SHP77 treated with DMSO at 0.1 percent for 48 hours (cell line): ENCODE measurements at places on chromosomes 7 and 10.

GRCh38 chr7:107165341-107165740, 3.5 kb upstream of the HBP1 start:
- DNase-seq, result no peak

- DNase-seq, result no peak
Observed at GRCh38 chr10:1102831-1103230, 46.6 kb downstream of the WDR37 start.

DNA sequence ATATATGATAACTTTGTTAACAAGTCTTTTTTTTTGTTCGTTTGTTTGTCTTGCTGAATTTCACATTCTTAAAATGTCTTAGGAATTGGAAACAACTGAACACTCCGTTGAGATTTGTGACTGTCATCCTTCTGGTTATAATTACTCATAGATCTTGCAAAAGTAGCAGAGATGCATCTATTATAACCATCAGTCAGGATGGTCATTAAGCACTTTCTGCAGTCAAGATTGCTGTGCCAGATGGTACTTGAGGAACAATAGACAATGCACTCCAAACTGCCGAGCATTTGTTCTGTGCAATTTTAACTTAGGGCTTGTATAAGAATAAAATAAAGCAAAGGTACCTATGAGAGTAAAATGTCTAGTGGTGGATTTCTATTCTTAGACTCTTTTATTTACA, 710.1 kb upstream of the KCND2 start:
- DNase-seq, result no peak

DNA sequence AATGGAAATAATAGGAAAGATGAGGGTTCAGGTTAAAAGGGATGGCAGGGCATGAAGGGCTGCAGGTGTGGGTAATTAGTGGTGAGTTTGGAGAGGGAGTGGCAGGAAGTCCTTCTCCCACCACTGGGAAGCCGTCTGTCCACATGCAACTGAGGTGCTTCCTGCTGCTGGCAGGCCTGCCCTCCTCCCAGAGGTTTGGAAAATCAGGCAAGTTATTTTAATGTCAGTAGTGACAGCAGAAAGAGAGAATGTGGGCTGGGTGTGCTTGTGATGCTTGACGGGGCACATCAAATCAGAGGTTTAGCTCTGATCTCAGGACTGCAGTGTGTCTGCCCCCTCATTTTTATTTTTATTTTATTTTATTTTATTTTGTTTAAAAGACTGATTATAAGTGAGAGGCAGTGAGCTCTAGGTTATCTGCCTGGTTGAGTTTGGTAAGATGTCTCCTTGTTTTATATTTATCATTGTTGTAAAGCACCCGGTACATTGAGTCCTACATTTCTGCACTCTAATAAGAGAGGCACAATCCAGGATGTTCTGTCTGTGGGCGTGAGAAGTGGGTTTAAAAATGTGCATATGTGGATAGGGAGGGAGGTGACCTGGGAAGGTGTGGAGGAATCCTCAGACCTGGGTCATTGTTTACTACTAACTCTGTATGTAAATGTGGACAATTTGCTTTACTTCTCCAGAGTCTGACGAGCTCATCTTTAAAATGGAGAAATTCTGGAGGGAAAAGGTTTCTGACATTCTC, 504.4 kb downstream of the LRMDA start:
- no peak for DNase-seq

DNA sequence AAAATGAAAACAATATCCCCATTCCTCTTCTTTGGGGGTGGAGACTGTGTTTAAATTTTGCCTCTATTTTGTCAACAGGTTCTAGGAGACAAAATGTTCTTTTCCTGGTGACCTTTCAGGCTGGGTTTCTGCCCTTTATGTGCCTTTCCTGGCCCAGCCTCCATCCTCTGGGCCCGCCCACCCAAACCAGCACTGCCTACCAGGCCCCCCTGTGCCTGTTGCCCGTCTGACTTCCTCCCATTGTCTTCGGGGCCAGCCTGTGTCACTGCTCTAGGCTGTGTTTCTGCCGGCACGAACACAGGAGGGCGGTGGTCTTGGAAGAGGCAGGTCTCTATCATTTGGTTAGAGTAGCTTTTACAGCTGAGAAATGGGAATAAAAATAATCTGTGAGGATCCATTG, 13.9 kb downstream of the TSPAN14 start:
- DNase-seq, result no peak

- no peak for DNase-seq
Observed at GRCh38 chr10:84321902-84322301, 6.5 kb upstream of the CCSER2 start.

DNA sequence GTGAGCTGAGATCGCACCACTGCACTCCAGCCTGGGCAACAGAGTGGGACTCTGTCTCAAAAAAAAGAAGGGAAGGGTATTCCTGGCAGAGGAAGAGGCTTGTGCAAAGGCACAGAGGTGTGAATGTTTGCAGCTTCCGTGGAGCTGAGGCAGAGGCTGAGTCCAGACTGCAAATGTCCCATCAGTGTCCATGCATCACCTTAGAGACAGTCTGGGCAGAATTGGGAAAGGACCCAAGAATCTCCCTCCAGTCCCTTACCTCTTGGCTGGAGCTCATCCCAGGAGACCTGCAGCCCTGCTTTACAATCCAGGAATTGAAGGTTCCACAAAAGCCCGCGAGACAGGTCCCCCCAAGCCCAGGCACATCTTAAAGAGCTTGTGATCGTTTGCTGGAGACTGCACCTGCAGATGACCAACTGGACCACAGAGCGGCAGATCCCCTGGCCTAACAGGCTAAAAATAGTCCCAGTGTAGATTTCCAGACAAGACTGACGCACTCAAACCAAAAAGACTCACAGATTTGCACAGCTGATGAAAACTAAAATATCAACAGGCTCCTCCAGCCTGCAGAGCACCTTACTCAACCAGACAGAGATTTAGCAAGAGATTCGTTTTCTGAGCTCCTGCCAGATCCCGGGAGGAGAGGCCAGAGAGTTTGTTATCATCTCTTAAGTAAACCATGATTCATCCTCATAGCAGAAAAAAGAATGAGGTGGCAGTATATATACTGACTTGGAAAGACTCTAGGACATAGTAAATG, 22.9 kb upstream of the NANOS1 start:
- peak; percentile 9 for DNase-seq

GRCh38 chr10:52400562-52400961, 86.5 kb downstream of the DKK1 start:
- DNase-seq, result no peak

GRCh38 chr10:104735036-104735756, 94.1 kb downstream of the SORCS3 start:
- no peak for DNase-seq

GRCh38 chr10:110788620-110789385, 82.9 kb upstream of the PDCD4 start:
- DNase-seq, result no peak

- DNase-seq, result no peak
Observed at GRCh38 chr10:44759122-44759521, 152.0 kb upstream of the TMEM72 start.

- no peak for DNase-seq
Observed at GRCh38 chr10:45023426-45023825, 22.7 kb downstream of the ZNF22 start.

GRCh38 chr10:88851706-88852105, at the start of gene ANKRD22:
Gene ANKRD22 (minus strand): TSS chr10:88851844. CDS start chr10:88851607, 237 bp downstream.
- DNase-seq, result no peak
